ENCODE measurements at places on chromosomes 1 and 21.

- no peak for DNase-seq
These were observed 10.3 kb upstream of the FHAD1 start for GRCh38 chr1:15236746-15237145.

- DNase-seq: no peak
These were observed 97.9 kb downstream of the CSMD2 start for GRCh38 chr1:34066981-34067603.

DNA sequence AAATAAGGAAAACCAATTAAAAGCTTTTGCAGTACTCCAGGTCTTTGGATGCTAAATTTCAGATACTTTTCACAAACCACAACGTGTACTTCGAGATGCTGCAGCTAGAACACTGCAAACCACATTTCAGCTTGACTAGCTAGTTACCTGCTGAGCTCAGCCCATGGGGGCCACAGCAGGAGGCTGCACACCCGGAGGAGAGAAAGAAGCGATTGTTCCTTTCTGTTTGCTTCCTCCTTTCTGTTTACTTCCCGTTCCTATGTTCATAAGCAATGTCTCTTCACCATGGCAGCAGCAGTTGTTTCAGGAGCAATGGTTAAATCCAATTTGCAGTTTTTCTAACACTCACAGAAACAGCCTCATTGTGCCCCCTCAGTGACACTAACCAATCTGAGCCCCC lies 225.6 kb upstream of the FGGY start:
- no peak for DNase-seq

GRCh38 chr1:152251391-152251790 lies 27.4 kb upstream of the HRNR start:
- DNase-seq: no peak

DNA sequence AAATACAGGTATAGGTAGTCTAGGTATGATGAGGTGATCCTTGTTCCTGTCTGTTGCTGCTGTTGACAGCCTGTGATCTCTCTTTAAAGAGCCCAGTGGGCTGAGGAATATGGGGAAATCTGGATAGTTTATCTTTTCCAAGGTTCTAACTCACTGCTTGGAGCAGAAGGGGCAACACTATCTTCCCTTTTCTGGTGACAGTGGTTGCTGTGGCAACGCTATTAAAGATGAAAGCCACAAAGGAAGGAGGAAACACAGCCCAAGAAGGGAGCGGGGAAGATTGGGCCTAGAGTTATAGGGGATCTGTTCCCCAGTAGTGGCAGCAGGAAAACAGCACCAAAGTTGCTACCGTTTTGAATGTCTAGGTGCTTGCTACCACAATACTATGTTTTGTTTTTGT lies 8.8 kb downstream of the PCP4L1 start:
- DNase-seq: no peak

GRCh38 chr1:181038399-181038873 lies 4.7 kb downstream of the MR1 start:
- DNase-seq: peak; percentile 51

- no peak for DNase-seq
These were observed 153.4 kb downstream of the C1orf94 start for GRCh38 chr1:34330061-34330460.

All from activated CD4-positive, CD25-positive, alpha-beta regulatory T cell treated with anti-CD3 and anti-CD28 coated beads, Interleukin-2, amount 50 U/mL, for 72 hours (primary cell).